ENCODE measurements at places on chromosomes 1 and 21.

- no peak for DNase-seq
These were observed 647.9 kb downstream of the PLA2G4A start for GRCh38 chr1:187476671-187477070.

DNA sequence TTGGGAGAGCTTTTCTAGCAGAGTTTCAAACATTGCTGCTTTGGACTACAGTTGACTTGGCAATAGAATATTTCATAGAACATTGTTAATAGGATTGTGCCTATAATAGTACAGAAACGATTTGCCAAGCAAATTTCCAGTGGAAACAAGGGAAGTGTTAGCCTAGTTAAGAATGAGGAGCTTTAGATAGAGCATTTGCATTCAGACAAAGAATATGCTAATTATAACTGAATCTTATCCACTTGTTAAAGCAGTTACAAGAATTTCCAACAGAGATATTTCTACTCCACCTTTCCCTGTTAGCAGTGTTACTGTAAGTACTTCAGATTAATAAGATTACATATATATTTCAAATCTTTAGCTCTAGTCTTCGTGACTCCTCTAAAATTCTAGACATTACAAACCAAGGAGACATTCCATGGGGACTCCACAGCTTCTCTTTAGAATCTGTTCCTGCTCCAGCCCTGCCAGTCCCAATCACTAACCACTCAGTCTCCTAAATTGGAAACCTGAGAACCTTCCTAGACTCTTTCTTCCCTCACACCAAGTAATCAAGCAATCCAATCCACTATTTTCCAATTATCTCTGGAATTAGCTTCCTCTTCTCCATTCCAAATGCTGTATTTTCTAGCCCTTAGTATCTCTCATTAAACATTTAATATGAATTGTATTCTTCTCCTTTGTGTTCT, 141.8 kb upstream of the PBX1 start:
- no peak for DNase-seq

DNA sequence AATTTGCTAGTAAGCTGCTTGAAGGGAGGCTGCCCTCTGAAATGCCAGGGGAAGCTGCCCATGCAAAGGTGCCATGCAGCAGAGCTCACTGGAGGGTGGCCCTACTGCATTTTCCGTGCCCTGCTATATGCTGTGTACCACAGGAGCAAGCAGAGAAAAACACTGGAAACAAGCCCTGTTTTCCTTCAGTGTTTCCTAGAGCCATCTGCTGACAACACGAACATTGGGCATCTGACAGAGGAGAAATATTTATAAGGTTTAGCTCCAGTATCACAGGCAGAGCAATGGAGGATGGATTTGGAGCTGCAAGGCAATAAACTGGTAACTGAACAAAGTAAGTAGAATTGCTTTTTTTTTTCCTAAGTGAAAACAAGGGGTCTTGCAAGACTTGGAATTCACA, 198.4 kb downstream of the USP25 start:
- no peak for DNase-seq

GRCh38 chr1:1435106-1435903, at the start of gene VWA1:
TSS of gene VWA1 (plus strand) at chr1:1435690. CDS start at chr1:1435749, 59 bp downstream.
- DNase-seq = peak; percentile 68

GRCh38 chr1:84834419-84835064, 58.5 kb downstream of the LPAR3 start:
- DNase-seq = no peak

DNA sequence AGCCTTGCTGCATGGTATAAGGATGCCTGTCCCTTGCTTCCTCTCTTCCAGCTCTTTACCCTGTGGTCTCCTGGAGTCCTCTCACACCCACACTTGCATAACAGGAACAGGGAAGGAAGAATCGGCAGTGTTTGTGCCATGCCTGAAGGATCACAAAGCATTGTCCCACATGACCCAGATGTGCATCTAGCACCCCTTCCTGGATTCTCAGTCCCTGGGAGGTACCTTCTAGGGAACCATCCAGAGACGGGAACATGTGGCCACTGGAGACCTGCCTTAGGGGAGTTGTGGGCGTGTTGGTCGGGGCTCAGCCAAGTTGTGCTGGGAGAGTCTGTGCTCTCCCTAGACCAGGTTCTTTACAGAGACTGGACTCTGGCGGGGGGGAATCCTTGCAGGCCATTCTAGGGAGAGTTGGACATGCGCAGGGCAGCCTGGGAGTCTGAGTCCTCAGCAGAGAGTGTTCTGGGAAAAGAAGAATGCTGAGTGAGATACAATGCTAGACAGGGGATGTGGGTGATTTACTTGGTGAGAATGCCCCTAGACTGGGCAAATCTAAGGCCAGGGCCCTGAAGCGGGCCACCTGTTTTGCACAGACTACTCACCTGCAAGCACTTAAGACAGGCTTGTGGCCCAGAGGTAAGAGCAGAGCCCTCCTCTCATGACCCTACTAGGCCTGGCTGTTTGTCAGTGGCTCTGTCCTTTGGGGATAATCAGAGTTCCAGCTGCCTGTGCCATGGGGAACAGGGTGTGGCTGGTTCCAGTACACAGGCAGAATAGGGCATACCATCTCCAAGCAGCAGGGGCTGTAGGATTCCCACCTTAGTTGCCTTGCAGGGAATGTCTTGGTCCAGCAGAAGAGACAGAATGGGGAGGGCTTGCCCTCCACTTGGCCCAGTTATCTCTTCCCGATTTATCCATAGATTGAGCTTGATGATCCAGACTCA, 89.8 kb downstream of the MAN1C1 start:
- no peak for DNase-seq

GRCh38 chr1:50705699-50706098, 254.4 kb downstream of the FAF1 start:
- DNase-seq = no peak

DNA sequence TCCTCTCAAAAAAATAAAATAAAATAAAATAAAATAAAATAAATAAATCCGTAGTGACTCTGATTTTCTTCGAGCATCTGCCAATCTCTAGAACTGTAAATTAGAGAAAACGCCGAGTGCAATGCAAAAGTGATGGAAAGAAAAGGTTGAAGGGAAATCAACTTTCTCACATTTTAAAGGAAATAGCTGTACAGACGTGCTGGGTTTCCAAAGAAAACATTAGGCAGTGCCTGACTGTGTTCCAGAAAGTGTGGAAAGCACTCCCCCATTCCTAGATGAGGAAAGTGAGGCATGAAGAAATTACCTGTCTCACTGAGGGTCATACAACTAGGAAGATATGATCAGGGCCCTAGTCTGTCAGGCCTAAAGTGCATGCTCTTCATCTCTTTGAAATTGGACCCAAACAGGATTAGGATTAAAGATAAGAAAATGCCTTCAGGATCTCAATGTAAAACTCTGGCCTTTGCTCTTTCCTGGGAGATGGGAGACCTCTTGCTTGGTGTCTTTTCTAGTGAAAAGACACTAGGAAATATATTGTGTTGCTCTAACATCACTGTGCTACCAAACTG, 1.8 kb upstream of the PTPN14 start:
- DNase-seq = no peak

DNA sequence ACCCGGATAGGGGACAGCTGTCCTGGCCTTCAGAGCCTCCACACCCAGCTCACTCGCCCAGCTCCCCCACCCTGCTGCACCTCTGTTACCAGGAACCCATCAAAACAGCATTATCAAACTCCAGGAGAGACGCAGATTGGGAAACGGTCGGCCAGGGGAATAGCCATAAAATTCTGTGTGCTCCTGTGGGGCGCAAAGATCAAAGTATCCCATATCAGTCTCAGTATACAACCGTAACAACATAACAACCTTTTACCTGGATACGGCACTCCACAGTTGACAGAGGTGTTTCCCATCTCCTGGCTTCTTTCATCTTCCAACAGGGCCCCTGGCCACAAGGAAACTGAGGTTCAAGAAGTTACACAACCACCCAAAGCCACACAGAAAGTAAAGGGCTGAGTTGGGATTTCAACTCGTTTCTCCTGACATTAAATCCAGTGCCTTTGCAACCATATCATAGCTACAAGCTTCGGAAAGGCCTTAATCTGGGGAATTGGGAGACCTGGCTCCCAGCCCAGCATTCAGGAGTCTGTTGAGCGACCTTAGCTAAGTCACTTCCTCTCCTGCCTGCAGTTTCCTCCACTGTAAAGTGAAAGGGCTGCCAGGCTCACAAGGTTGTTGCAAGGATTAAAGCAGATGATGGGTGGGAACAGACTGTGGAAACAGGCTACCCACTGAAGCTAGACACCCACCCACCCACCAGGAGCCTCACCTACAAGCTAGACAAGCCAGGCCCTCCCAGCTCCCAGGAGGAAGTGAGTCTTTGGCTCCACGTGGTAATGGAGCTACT, 8.1 kb upstream of the EPHB2 start:
- no peak for DNase-seq

- DNase-seq = no peak
These were observed 13.0 kb upstream of the SLC19A1 start for GRCh38 chr21:45555251-45555556.

- DNase-seq = no peak
These were observed 64.3 kb upstream of the TRABD2B start for GRCh38 chr1:48061162-48062136.

DNA sequence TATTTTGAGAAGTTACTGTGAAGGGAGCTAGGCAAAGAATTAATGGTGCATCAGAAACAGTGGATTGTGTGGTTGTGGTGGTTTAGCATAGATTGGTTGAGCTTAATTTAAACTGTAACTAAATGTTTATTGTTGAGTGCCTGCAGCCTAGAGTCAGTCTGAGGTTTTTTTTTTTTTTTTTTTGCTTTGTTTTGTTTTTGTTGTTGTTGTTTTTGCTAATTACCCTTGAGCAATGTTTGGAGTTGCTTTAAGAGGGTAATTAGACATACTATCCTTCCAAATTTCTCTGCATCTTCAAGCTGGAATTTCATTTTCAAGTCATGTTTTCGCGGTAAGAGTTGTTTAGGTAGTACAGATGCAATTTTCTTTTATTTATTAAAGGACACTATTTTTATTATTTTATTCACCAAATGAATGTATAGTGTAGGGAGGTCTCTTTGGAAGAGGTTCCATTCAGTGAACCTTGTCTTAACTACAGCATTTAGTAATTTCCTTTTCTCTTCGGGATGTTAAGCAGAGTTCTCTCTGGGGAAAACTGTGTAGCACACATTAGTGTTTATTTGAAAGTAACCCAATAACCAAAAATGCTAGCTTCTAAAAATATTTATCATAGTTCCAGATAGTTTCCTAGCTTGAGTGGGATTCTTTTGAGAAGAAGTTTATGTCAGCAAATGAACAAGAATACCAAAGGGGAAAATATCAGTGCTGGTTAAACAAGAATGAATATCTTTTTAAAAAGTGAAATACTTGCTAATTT, 82.3 kb downstream of the CLIC4 start:
- no peak for DNase-seq

- no peak for DNase-seq
These were observed 17.3 kb downstream of the NOC2L start for GRCh38 chr1:941588-942383.

Measured in CD4-positive, alpha-beta T cell treated with Interleukin-12 subunit alpha and Interleukin-12 subunit beta, for 1 hour (primary cell).